ENCODE measurements at places on chromosomes 11 and 22. TPM values are rescaled to one million over a fixed set of nuclear protein-coding genes. Genes with fewer than 3 reads are reported as not detected.

The RTN4RL2 gene
- total RNA-seq = not detected

The CSNK2A3 gene
- total RNA-seq = 2.7 TPM

The CRYBB3 gene
- total RNA-seq = not detected

The MRPL40 gene
- total RNA-seq = 49.5 TPM

The NELL1 gene
- not detected for total RNA-seq

The DEPDC7 gene
- total RNA-seq = 15.5 TPM

The SCO2 gene
- total RNA-seq = 2.5 TPM

The OR52I2 gene
- not detected for total RNA-seq

The NLRP10 gene
- 12.0 TPM for total RNA-seq

The LDHA gene
- 1,519 TPM for total RNA-seq

The CCDC117 gene
- 40.2 TPM for total RNA-seq

The TPBGL gene
- total RNA-seq = not detected

The PRRG4 gene
- total RNA-seq = under 0.01 TPM

The SLC6A5 gene
- not detected for total RNA-seq

The MGAT3 gene
- total RNA-seq = 0.13 TPM

The TSGA10IP gene
- not detected for total RNA-seq

The FGF3 gene
- not detected for total RNA-seq

The MLC1 gene
- total RNA-seq = not detected

The TSPAN4 gene
- 192 TPM for total RNA-seq

The OR52B2 gene
- not detected for total RNA-seq

The LRRN4CL gene
- 20.1 TPM for total RNA-seq

The OR8D4 gene
- 0.32 TPM for total RNA-seq

The TEX12 gene
- total RNA-seq = 0.65 TPM

The F2 gene
- total RNA-seq = not detected

The OR52H1 gene
- 0.65 TPM for total RNA-seq

The FOXRED2 gene
- 13.2 TPM for total RNA-seq

The WBP2NL gene
- total RNA-seq = 1.2 TPM

The GLYATL2 gene
- total RNA-seq = 1.5 TPM

The ZNF143 gene
- total RNA-seq = 16.9 TPM

The MYRF gene
- under 0.01 TPM for total RNA-seq

The ACR gene
- not detected for total RNA-seq

The HTR3A gene
- total RNA-seq = not detected

The MN1 gene
- total RNA-seq = 14.7 TPM

The LINC01488 gene
- not detected for total RNA-seq

The SBF1 gene
- 52.2 TPM for total RNA-seq

The HPX gene
- total RNA-seq = 2.2 TPM

The ISX gene
- not detected for total RNA-seq

The PLAAT2 gene
- total RNA-seq = not detected

The NTM gene
- 11.8 TPM for total RNA-seq

The SULT4A1 gene
- 0.43 TPM for total RNA-seq

The MB gene
- total RNA-seq = not detected

The KDM4E gene
- not detected for total RNA-seq

The P2RY2 gene
- total RNA-seq = 2.5 TPM

The SHANK3 gene
- 0.39 TPM for total RNA-seq

The OR52D1 gene
- not detected for total RNA-seq

The CCDC73 gene
- not detected for total RNA-seq

The PANX1 gene
- 28.2 TPM for total RNA-seq

The C1QTNF4 gene
- 0.22 TPM for total RNA-seq

The VSIG10L2 gene
- 0.39 TPM for total RNA-seq

The OR8G1 gene
- total RNA-seq = 0.43 TPM

The TRIM49D2 gene
- not detected for total RNA-seq

The KRTAP5-9 gene
- not detected for total RNA-seq

The SLC7A4 gene
- not detected for total RNA-seq

The SLC16A8 gene
- under 0.01 TPM for total RNA-seq

The RFPL2 gene
- not detected for total RNA-seq

The DDX6 gene
- total RNA-seq = 153 TPM

The OR6Q1 gene
- not detected for total RNA-seq

The CARNS1 gene
- total RNA-seq = 0.97 TPM
